ENCODE measurements at places on chromosomes 11 and 22.

DNA sequence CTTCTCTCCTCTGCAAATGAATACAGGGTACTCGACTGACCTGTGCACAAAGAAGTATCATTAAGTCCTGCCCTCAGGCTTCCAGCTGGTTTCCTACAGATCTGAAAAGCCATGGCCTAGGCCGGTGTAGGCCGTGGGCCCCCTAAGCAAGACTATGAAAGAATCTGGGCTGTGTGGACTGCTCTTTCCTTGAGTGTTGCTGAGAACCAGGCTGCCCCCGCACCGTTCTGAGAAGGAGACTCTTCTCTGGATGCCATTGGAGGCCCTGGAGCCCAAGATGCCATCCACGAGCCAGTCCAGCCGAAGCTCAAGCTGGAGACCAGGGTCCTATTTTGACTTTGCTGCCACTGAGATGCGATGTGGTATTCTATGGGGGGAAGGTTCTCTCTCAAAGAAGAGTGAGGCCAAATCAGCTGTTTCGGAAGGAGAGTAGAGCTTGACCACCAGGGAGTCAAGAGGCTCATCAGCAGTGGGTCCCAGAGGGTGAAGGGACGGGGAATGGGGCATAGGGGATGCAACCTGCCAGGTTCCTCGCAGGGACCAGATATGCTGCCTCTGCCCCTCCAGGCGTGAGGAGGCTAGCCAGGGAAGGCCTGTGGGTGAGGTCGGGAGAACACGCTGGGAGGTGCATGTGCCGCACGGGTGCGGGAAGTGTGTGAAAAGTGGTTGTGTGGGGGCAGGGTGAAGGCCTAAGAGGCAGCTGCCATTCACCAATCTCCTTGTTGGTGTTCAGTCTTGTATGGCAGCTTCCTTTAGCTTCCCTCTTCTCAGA is 96.4 kb upstream of the B3GAT1 start:
- no peak for DNase-seq

GRCh38 chr11:122803716-122804115 is 34.6 kb upstream of the CRTAM start:
- no peak for DNase-seq

- no peak for DNase-seq
Measured at GRCh38 chr11:24421766-24422165, 75.1 kb upstream of the LUZP2 start.

- no peak for DNase-seq
Measured at GRCh38 chr11:34243600-34244464, 114.0 kb downstream of the ABTB2 start.

DNA sequence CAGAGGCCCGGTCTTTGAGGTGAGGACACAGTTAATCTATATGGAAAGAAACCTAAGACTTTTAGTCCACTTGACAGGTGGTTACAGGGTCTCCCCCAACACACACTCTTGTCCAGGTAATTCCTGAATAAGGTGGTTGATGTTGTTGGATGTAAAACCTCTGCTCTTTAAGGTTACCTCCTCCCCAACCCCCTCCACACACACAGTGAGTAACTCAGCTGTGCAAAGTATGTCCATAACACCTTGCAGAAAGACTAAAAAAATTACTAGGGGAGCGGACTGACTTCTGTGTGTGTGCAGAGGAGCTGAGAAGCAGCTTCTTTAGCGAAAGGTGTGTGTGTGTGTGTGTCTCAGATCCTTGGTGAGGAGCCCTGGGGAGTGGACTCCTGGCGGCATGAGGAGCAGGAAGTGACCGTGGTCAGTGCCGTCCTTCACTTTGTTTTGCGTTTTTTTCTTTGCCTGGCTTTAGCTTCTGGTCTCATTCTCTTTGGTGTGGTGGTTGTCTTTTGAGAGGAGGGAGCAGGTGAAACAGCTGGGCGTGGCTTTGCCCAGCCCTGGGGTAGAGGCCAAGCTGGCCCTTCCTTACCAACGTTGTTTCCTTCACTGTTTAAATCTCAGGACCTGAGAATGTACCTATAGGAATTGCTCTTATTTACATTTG is 1.7 kb downstream of the ZBED4 start:
- no peak for DNase-seq

- no peak for DNase-seq
Measured at GRCh38 chr11:110409174-110409573, 20.6 kb upstream of the FDX1 start.

- no peak for DNase-seq
Measured at GRCh38 chr11:124842305-124842704, 22.9 kb upstream of the ROBO3 start.

DNA sequence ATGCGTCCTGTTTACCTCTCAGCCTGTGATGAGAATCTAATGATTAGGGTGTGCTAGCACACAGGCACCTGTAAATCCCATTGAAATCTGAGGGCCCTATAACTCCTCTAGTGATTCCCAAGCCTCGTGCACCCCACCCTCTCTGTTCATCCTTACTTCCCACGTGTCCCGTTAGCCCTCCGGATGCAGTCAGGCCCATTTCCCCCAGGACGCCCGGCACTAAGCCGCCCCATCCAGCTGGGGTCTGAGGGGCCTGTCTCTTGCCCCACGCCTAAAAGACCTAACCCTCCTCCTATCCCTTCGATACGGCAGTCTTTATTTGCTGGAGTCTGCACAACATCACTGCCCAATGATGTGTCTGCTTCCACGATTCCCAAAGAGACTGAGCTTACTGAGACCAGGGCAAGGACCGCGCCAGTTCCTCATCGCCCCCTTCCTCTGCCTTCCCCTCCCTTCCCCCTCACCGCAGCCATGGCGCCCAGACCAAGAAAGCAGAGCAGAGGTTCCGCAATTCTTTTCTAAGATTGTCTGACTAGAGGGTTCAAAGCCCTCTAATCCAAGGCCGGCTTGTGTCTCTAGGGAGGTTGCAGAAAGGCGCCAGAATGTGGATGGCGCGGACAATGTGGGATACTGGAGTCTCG is 1.1 kb upstream of the FADS2 start:
- DNase-seq = peak; percentile 14

- no peak for DNase-seq
Measured at GRCh38 chr11:93570759-93571413, 27.7 kb upstream of the SMCO4 start.

- no peak for DNase-seq
Measured at GRCh38 chr22:37000676-37001534, 18.3 kb downstream of the TST start.

All from NCI-H2081 (cell line).